ENCODE measurements at places on chromosomes 3 and 15.
A peak's percentile ranks its signal among the peaks of the same experiment; 100 is the strongest.

DNA sequence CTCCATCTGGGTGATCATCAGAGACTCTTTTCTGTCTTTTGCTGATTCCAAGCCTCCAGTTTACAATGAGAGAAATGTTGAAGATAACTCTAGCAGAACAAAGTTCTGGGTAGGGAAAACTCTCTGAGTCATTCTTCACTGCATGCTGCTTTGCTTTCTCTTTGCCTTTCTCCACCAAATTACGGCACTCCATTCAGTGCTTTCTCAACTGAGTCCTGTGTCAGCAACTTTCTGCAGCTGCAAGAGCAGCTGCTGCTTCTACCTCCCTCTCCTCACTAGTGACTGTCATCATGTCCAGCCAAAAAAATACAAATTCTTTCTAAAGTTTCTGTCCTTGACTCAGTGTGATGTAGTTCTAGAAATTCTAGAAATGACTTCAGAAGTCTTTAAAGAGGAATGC, 953.8 kb downstream of the IGSF11 start:
- no peak for DNase-seq

- no peak for DNase-seq
These were observed 659.3 kb downstream of the NAALADL2 start for GRCh38 chr3:175518459-175518858.

DNA sequence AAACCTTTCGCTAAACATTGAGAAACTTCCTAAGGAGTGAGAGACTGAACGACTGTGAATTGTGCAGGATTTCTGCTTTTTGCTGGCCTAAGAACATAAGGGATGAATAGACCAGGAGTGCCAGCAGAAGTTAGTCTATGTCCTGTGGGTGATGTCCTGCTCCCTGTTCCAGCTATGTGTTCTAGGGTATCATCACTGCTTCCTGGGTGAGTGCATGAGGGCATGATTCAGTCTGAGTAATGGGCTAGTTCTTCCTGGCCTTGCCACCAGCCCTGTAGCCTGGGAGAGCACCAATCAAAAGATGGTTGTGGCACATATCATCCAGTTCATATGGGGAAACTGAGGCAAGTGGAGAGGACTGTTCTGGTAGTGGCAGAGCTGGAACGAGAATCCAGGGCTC, 153.9 kb upstream of the TPM1 start:
- no peak for DNase-seq

DNA sequence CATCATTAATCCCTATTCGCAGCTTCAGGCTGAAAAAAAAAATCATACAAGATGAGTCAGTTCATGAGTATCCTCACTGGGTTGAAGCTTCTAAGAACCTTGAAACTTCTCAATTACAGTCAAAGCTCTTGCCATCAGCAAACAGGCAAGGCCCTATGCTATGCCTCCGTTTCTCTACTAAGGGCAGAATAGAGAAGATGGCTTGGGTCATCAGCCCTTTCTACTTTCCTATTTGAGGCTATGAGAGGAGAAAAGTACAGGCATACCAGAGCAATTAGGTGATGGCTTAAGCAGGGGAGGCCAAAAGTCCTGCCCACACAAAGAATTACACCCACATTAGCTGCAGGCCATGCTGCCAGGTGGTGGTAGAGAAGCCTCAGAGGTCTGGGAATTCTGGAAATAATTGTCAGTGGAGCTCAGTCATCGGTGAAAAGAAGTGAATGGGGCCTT, 89.0 kb downstream of the MRPL46 start:
- DNase-seq: no peak

DNA sequence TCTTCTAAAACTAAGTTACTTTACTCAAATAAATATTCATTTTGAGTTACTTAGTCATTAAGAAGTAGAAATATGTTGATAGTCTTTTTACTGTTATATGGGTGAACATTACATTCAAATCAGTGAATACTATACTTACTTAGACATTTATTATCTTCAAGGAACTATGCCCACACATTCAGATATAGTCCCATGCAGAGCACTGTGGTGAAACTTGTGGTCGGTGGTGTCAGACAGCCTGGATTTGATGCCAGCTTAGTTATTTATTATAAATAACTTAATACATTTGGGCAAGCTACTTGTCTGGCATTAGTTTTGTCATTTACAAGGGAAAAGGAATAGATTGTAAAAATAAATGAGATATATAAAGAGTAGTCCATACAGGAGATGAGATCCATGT, 149.5 kb downstream of the RAP2B start:
- DNase-seq: no peak

DNA sequence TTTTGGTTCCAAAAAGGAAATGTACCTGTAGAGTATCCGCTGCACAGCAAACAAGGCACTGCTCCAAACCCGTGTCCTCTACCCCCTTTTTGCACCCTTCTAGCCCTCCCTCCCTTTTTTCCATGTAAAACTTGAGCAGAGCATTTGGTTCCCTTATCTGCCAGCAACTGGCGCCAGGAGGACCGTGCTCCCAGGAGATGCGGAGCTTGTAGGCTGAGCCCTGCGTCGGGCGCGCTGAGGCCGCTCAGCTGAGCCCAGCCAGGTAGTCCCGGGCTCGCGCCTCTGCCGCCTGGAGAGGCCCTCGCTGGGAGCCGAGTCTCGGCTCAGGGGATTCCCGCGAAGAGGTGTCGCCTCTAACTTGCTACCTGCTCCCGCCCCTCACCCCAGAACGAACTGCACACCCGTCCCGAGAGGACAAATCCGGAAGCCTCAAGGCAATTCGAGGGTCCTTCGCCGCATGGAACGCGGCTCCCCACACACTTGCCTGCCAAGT, 575 bp downstream of the TRPM7 start:
- peak; percentile 34 for DNase-seq

DNA sequence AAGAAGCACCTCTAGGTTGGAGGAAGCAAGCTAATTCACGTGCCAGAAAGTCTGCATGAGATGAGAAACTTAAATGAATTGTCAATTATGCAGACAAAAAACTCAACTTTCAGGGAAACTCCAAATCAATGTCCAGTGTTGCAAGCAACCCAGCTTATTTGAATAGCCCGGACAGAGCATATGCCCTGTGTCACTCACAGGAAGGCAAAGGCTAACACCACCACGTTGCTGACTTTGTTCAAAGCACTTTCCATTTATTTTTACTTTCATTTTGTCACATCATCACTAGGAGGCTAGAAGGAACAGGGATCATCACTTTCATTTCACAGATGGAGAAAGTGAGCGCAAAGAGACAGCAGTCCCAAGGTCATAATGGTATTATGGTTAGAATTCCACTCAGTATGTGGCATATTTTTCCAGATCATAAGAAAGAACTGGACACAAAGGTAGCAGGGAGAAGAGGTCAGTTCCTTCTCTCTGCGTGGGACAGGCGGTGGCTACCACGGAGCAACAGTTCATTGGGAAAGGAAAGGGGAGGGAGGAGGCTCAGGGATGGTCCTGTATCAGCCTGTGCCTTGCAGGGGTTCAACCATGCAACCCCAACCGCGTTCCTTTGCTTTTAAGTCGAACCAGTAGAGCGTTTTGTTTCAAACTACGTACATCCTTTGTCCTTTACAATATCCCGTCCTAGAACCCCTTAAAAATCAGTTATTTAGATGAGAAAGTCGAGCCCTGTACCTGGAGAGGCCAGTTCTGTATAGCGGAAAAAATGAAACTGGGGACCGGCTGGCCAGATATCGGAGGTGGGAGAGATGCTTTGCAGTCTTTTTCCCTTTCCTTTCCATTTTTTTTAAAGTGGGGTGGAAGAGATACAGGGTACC, 1.1 kb downstream of the HEG1 start:
- DNase-seq: no peak

DNA sequence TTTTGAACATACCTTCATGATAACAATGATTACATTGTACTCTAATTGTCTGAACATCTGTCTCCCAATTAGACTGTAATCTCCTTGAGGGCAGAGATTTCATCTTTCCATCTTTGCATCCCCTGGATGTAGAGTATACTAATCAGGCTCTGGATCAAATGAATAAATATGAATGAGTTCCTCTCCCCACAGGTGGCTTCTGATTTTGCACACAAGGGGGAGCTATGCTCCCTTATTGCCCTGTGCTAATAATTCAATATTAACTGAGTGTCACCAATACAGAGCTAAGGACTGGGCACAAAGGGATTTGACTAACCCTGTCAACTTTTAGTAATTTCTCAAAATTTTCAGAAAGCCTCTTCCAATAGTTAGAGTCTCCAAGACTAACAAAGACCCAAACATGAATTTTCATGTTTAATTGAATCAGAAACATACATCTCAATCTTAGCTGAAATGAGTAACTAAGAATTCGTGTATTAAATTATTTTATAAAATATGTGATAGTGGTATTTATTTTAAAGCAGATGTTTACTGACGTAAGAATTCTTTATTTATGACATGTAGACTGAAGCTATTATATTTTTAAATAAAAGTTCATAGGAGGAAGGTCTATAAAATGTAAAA, 3.0 kb downstream of the DUOXA1 start:
- DNase-seq: no peak

- no peak for DNase-seq
These were observed 469 bp downstream of the MAP6D1 start for GRCh38 chr3:183824761-183825455.

DNA sequence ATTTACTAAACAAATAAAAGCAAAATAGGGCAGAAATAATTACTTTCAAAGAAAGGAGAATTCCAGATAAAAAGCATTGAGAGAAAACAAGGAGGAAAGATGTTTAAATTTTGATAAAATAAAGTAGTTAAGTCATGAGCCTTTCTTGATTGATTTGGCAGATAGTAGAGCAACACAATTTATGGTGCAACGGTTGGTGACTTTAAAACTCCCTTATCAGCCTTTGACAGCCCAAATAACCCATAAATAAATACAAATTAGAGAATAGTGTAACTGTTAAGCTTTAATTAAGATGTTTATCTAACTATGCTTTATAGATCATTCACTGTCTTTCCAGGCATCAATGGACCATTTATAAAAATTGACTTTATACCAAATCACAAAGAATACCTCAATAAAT, 54.0 kb upstream of the EIF1B start:
- DNase-seq: no peak

GRCh38 chr15:100665570-100665969, 63.2 kb downstream of the ASB7 start:
- DNase-seq: no peak

GRCh38 chr15:30063835-30064546, 18.8 kb upstream of the GOLGA8J start:
- DNase-seq: no peak

DNA sequence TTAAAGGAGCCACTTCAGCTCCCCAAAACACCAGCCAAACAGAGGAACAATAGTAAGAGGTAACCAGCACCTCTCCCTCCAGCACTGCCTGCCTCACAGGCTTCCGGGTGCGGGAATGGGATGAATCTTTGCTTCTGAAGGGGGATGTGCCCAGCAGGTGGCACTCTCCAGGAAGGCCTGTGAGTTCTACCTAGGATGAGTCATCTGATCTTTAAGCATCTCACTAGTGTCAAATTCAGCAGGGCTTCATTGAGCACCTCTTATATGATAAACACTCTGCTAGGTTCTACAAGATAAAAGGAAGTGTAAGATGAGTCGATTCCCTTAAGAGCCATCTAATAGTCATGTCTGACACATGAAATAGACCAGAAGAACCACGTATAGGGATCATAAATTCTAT, 237.4 kb upstream of the UMPS start:
- peak; percentile 27 for DNase-seq

DNA sequence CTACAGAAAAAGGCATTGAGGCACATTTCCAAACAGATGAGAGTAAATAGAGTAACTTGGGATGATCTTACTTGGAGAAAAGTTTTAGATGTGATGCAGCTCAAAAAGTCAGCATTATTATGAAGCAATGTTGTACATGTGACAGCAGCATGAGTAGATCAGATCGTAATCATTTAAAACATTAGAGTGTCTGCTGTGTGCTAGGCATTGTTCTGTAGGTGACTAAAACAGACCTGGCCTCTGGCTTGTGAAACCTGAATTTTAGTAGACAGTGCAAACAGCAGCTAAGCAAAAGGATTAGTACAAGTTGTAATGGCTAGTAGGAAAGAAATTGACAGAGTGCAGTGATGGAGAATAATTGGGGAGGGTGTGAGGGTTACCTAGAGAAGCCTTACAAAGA, 15.1 kb downstream of the UBE2E1 start:
- DNase-seq: no peak

DNA sequence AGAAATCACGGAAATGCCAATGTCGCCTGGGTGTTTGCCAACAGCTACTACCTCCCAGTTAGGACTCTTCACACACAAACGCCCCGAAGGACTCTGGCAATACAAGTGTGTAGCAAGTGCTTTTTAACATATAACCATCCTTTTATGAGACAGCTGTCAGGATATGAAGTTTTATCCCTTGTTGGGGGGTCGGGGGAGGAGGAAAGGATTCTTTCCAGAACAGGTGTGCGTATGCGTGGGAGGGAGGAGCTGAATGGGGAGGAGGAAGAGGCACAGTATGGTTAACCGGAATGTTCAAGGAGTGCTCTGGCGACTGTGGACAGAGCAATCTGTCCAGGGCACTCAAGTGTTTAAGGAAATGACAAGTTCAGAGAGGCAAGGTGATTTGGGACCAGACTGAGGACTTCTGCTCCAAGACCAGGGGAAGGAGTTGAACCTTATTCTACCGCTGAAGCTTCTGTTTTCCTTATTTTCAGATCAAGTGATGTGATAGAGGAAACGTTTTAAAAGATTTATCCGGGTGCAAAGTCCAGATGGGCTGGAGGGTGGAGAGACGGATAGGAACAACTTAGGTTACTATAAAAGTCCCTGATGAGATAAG, 1.3 kb downstream of the TSPAN3 start:
- no peak for DNase-seq

- no peak for DNase-seq
These were observed 1.3 kb downstream of the NEDD4 start for GRCh38 chr15:55991802-55992768.

GRCh38 chr15:45903283-45903682, 268.5 kb downstream of the SQOR start:
- no peak for DNase-seq

- no peak for DNase-seq
These were observed 153.5 kb downstream of the CLSTN2 start for GRCh38 chr3:140088513-140088912.

GRCh38 chr3:102038477-102039142, 189.3 kb downstream of the NFKBIZ start:
- no peak for DNase-seq

- no peak for DNase-seq
These were observed 33.8 kb downstream of the SLCO3A1 start for GRCh38 chr15:91887321-91887720.

DNA sequence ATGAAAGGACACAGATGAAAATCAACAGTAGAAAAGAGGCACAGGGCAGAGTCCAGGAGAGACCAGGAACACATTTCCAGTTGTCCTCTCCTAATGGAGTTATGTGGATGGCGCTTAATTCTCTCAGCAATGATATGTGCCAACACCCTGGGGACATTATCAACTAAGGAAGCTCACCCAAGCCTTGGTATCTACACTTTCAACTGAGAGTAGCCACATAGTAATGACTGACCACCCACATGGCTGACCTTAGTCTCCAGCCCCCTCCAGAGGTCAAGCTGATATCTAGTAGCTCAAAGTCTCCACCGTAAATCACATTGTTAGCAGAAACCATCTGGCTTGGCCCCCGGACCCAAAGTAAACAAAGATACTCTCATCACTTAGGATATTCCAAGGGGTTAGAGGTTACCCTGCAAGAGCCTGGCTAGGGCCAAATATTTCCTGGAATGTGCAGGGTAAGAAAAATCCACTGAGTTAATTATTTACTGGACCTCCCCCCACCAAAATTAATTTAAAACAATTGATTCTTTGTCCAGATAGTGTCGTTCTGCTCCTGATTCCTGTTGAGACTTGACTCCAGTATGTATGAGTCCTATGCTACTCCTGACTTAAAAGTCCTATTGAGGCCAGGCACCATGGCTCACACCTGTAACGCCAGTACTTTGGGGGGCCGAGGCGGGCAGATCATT, 24.8 kb downstream of the GABRR3 start:
- no peak for DNase-seq

Data from uterus (tissue), 4 donors.